ENCODE measurements at places on chromosomes 11 and 22. TPM values are rescaled to one million over a fixed set of nuclear protein-coding genes. Genes with fewer than 3 reads are reported as not detected.

SLC35F2 gene
- total RNA-seq = 36.5 TPM

MMP7 gene
- not detected for total RNA-seq

C11orf98 gene
- total RNA-seq = 73.3 TPM

PIM3 gene
- total RNA-seq = 12.7 TPM

ADAMTS15 gene
- 2.5 TPM for total RNA-seq

ADORA2A gene
- 4.2 TPM for total RNA-seq

TUBA8 gene
- 0.39 TPM for total RNA-seq

- no peak for DNase-seq
Observed at GRCh38 chr22:20089226-20089976, 9.4 kb downstream of the DGCR8 start.

GRCh38 chr22:19143967-19144400 is 467 bp downstream of the ESS2 start:
- DNase-seq = peak; percentile 21

DNA sequence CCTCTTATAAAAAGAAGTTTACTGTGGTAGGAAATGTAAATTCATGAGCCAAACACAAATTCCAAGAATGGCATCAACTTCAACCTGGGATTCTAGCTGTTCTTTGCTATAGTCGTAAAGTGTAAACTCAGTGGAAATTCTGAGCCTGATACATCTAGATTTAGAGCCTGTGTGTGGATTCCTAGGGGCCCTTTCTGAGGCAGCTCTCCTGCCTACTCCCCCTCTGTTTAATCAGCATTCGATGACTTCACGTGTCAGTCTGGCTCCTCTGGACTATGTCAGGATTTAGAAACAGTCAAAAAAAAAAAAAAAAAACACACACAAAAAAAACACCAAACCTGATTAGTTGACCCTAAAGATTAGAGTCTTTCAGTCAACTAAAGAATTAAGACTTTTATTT is 93.1 kb upstream of the SC5D start:
- no peak for DNase-seq

DNA sequence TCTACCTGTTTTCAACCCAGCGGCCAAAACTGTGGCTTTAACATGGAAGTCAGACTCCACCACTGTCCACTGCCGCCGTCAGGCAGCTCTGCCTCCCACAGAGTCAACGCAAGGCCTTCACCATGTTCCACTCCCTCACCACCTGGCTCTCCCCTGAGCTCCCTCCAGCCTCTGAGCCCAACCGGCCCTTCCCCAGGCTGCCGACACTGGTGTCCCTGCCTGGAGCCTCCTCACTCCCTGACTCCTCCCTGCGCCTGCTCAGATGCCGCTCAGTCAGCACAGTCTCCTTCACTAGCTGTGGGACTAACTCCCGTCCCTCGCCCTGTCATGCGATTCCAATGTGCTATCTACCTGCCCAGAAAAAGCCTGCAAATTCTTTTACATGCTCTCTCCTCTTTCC is 16.3 kb downstream of the SULT4A1 start:
- no peak for DNase-seq

DNA sequence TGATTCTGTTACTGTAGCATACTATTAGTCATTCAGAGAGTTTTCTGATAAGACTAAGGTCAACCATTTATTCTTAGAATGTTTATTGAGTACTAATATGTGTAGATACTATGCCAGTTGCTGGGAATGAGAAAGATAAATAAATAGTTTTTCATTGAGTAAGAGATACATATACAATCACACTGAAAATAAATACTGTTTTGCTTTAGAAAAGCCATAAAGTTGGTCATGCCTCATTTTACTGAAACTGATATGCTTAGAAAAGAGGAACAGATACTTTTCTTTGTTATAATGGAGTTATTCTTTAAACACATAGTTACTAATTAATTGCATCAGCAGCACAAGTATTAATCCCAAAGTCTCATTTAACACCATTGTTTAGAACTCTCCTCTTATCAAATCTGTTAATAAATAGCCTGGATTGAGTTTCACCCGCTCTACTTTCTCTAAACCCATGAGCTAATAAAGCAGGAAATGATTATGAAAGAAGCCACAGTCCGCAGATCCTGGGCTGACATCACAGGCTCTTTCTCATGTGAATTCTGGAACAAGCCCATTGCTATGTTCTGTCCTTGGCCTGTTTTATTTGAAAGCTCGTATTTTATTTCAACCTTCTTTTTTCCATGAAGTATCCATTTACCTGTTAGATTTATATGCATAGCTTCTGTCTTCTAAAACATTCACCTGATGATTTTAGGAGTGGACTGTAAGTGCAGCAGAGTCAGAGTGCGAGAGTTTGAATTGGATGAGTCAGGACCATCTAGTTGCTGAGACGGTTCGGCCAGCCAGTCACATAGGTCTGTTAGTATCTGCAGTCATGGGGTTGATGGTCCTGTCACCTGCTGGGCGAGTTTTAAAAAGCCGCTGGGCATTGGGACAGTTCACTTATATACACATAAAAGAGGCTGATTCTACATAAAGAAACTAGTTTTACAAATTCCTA is 35.5 kb downstream of the PIWIL4 start:
- DNase-seq = peak; percentile 29

- DNase-seq = peak; percentile 83
Observed at GRCh38 chr22:20904008-20904979, 12.9 kb upstream of the CRKL start.

GRCh38 chr22:23749841-23750301 is 1.0 kb downstream of the ZNF70 start:
- no peak for DNase-seq

- DNase-seq = no peak
Observed at GRCh38 chr11:40292721-40293508, 1166.5 kb downstream of the LRRC4C start.

- DNase-seq = no peak
Observed at GRCh38 chr22:27896245-27896644, 22.8 kb downstream of the PITPNB start.

- peak; percentile 15 for DNase-seq
Observed at GRCh38 chr11:41281131-41281742, 178.2 kb downstream of the LRRC4C start.

- no peak for DNase-seq
Observed at GRCh38 chr22:45164270-45165088, 754 bp downstream of the NUP50 start.

- no peak for DNase-seq
Observed at GRCh38 chr22:32043391-32043790, 330 bp downstream of the SLC5A1 start.

- DNase-seq = no peak
Observed at GRCh38 chr11:66543263-66544107, 2.4 kb downstream of the ZDHHC24 start.

- no peak for DNase-seq
Observed at GRCh38 chr11:85407648-85408047, 219.5 kb downstream of the DLG2 start.

DNA sequence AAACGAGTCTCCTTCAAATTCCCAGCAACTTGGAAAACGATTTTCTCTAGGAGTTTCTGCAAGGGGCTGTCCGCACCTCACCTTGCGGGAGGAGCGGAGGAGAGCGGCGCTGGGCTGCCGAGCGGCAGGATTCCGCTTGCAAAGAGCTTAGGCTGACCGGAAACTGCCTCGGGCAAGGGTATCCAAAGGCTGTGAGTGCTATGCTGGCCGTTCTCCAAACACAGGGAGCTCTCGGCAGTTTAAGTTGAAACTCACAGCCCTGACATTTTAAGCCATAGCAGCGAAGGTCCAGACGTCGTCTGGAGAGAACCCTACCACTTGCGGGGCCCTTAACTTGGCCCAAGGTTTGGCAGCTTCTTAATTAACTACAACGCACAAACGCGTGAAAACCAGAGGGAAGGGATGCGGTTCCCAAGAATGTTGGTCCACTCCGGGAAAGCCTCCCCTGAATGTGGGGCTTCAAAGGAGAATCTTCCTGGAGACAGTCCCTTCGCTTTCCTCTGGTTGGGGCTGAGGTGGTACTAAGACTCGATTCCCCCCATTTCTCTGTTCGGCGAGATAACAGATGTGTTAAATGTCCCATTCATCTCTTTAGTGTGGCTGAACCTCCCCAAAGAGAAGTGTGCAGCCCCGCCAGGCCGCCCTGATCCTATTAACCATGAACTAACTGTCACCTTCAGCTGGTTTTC is 1.1 kb upstream of the DBX1 start:
- peak; percentile 63 for DNase-seq

DNA sequence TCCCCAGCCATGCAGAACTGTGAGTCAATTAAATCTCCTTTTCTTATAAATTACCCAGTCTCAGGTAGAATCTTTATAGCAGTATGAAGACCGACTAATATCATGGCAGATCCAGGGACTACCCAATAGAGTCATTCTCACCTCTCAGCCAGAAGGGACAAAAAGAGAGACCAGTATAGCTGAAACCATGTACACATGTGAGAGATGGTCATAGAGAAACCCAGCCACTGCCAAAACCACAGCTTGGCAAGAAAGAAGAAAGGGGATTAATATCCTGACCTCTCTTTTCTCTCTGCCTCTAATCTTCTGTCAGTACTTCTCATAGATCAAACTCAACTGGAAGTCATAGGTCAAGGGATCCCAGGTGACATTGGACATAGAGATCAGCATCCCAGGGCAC is 109.8 kb downstream of the CCDC34 start:
- DNase-seq = no peak

DNA sequence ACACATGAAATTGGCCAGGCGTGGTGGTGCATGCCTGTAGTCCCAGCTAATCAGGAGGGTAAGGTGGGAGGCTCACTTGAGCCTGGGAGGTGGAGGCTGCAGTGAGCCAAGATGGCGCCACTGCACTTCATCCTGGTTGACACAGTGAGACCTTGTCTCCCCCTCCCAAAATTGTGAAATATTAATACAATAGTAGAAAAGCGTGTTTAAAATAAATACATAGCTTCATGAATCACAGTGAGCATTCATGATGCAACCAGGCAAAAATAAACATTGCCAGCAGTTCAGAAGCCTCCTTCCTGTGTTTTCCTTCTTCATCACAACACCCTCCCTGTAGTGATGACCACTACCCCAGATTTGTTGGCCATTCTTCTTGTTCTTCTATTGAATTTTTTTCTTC is 4.3 kb upstream of the TEAD1 start:
- no peak for DNase-seq

DNA sequence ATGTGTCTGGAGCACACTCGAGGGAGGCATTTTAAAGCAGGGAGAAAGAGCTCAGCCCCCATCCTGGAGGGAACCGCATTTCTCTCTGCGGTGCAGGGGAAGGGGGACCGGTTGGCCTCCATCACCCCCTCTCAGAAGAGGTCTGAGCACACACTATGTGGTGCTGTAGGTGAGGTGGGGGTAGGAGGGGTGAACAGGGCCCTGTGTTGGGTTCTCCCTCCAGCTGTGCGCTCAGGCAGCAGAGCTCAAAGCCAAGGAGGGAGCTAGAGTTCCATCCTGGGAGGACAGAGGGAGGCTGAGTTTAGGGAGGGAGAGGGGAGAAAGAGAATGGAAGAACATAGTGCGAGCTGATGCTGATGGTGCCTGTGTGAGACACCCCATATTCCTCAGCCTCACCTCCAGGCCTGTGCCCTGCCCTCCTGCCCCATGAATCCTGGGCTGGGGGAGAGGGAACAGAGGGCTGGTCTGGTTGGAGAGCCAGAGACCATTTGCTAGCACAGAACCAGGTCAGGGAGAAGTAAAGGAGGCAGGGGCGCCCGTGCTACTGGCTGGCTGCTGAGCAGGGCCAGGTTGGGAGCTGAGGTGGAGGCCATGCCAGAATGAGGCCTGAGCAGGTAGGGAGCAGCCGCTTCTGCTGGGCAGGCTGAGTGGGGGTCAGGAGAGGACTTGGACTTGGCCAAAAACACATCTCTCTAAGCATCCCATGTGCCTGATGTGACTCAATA is 43.7 kb downstream of the ALX4 start:
- DNase-seq = no peak

DNA sequence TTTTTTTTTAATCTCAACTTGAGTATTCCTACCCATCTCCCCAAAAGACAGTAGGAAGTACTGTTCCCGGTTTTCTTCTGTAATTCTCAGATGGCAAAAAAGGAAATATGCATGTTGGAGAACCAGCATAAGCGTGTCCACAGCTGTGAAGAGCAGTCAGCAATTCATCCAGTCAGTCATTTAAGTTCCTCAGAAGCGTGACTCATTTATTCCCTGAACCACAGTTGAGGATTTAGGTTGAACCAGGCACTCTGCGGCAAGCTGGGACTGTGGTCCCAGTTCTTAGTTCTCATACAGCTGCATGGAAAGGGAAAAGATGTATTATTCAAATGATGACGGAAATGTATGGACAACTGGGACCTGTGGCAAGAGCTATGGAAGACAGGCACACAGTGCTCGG is 61.0 kb upstream of the MYO18B start:
- DNase-seq = peak; percentile 68

GRCh38 chr11:28003615-28004014 is 104.3 kb downstream of the KIF18A start:
- no peak for DNase-seq

DNA sequence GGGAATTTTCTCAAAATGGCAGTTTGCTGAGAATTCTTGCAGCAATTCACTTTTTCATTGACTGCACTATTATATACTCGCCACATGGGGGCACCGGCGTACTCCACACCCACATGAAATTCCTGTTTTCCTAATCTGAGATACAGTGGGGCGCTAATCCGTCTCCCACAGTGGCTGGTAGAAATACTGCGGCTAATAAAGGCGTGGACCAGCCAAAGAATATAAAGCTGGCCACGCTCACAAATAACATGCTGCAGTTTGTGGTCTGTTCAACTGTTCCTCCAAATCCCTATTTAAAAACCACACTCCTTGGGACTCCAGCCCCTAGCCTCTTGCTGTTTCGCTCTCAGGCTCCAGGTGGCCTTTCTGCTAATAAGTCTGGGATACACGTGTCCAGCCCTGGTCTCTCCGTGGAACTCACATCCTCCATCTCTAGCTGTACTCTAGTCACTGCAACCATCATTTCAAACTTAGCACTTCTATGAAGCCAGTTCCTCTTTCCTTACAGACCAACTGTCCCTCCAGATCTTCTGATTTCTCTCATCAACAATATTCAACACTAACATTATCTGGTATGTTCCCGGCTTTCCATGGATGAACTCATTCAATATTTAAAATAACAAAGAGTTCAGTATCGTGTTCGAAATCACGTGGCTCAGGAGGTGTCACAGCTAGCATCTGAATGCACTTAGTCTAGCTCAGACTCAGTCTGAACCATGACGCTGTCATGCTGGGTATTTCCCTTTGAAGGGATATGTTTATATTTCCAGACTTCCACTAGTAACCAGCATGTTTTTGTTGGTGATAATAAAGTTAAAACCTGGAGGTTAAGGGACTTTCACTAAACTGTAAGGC is 22.0 kb downstream of the TBRG1 start:
- DNase-seq = peak; percentile 75

DNA sequence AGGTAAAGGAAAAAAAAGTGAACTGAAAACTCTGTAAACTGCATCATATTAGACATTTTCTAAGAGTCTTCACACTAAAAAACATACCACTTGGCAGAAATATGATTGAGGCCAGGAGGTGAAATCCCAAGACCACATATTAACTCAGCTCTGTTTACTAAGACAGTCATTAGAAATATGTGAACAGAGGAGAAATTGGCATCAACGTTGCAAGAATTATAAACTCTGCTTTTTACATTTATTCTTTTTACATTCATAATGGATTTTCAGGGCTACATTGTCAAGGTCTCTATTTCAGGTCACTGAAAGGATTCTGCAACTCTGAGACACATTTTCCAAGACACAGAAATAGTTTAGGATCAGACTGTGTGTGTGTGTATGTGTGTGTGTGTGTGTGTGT is 1364.0 kb downstream of the LRRC4C start:
- DNase-seq = no peak

GRCh38 chr11:74826901-74827300 is 78.3 kb downstream of the RNF169 start:
- DNase-seq = no peak

- no peak for DNase-seq
Observed at GRCh38 chr22:46959369-46959768, 196.9 kb downstream of the TBC1D22A start.

Measured in RPMI7951 (cell line).